ENCODE measurements at places on chromosomes 5 and 9.

DNA sequence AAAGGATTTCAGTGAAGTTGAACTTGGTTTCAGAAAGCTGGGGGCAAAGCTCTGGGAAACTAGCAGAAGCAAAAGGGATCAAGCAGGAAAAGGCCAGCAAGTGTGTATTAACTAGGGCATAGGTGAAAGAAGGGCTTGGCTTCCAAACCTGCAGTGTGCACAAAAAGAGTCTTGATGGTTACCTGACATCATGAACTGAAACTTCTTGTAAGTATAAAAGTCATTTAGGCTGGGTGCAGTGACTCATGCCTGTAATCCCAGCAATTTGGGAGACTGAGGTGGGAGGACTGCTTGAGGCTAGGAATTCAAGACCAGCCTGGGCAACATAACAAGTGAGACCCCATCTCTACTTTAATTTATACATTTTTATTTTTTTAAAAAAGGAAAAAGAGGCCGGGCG is 216.4 kb downstream of the EPB41L4A start:
- DNase-seq: no peak

- DNase-seq: no peak
Observed at GRCh38 chr5:14655146-14655741, 9.3 kb upstream of the OTULIN start.

- DNase-seq: no peak
Observed at GRCh38 chr9:34498553-34498952, 24.2 kb downstream of the ENHO start.

DNA sequence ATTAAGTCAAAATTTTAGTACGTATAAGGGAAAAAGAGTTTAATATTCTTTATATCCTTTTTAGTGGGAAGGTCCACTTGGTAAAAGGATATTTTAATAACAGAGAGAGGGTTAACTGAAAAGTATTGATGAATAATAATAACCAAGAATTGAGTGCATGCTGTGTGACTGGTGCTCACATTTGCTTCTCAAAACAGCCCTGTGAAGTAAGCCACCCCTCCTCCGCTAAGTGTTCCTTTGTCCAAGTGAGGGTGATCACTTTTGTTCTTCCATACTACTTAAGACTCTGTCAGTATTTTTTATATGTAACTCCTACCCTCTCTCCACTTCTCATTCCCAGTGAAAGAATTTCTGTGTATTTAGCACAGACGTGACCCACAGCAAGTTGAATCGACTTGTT is 51.5 kb downstream of the SLC44A1 start:
- no peak for DNase-seq

- DNase-seq: no peak
Observed at GRCh38 chr5:126043688-126044087, 379.5 kb upstream of the GRAMD2B start.

DNA sequence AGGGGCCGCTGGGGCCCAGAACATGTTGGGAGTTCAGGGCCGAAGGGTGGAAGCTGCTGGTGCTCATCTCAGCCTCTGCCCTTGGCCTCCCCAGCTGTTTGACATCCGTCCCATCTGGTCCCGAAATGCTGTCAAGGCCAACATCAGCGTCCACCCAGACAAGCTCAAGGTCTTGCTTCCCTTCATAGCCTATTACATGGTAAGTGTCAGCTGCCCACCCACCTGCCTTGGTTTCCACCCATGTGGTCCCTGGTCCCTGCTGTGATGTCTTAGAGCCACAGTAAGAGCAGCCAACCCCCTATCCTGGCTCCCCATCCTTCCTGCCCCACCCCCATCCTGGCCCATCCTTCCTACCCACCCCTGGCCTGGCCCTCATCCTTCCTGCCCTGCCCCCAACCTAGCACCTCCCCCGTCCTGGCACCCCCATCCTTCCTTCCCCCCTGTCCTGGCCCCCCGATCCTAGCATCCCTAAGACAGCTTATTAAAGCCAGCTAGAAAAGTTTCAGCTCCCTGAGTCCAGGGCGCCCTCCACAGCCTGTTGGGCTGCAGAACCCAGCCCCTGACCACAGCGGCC is 9.7 kb upstream of the CEL start:
- DNase-seq: no peak

- DNase-seq: no peak
Observed at GRCh38 chr5:9165546-9165945, 380.3 kb downstream of the SEMA5A start.

GRCh38 chr9:132407196-132407595 is 556 bp upstream of the TTF1 start:
- no peak for DNase-seq

DNA sequence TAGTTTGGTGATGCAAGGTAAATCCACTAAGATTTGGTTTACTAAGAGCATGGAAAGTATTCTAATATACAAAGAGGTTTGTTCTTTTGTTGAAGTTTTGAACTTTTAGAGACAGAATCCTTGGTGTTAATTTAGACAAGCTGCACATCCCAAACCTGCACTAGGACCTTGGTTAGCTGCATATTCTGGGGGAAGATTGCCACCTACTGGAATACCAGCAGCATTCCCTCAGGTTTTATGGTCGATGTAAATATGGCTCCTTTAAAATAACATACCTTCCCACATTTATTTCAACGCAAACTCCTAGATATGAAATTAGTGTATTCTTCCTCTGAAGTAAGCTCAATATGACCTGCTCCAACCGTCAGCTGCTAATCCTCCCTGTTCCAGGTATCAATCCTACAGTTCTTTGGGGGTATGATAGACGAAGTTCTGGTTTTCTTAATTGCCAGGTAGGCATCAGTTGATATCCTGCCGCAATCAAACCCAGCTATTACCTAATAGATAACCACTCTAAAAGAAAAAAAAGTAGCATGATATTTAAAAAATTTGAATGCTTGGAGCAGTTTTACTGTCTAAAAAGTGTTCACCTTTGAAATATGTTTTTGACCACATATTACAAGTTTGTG is 624.1 kb downstream of the ISL1 start:
- no peak for DNase-seq

All from activated CD4-positive, alpha-beta T cell treated with anti-CD3 and anti-CD28 coated beads for 1 hour (primary cell).